ENCODE measurements at places on chromosomes 3 and 15.

DNA sequence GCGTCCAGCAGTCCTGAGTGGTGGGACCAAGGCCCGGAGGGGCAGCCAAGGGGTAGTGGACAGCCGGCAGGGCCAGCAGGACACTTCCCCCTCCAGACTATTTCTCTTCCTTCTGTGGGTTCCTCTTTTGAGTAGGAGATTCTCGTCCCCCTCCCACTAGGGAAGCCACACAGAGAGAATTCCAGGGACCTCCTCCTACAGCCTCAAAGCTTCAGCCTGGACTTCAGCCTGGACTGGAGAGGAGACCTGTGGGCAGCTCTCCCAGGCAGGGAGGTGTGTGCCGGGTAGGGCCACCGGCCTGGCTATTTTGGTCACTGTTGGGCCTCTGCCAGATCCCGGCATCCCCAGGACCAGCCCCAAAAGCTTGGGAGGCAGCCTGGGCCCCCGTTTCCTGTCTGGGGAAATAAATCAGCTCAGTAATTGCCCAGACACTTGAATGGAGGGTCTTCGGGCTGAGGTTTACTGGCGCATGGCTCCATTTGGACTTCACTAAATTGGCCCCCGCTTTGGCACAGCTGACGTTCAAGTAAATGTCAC, 1.3 kb downstream of the SLC6A6 start:
- no peak for DNase-seq

- DNase-seq, result no peak
These were observed 110.2 kb downstream of the LRTM1 start for GRCh38 chr3:54817628-54818027.

- DNase-seq, result no peak
These were observed 21.4 kb downstream of the ZBTB38 start for GRCh38 chr3:141389703-141390102.

- no peak for DNase-seq
These were observed 238.5 kb downstream of the ITPR1 start for GRCh38 chr3:4731543-4732111.

DNA sequence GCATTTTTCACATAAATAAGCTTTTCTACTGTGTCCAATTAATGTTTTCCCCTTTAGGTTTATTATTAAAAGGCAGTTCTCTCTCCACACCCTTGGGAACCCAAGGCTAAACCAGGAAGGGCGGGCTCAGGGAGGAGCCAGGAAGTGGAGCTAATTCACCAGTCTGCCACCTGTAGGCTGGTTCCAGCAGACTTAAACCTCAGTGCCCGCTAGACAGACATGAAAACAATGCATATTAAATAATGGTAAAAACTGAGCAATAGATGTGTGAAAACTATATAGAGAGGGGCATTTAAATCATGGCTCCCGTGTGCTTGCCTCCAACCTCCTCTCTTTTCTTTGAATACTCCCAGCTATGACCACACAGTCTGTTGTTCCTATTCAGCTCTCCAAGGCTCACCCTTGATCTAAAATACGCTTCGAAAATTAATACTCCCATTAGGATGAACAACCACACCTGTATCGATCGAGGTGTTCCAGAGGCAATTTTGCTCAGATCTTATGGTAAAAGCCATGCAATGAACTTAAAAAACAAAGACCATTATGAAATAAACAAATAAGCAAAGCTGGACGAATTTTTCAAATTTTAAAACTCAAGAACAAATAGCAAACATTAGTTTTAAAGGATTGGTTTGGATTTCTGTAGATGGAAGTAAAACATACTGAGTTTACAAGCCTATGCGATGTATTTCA, 253.3 kb downstream of the TJP1 start:
- DNase-seq, result no peak

GRCh38 chr3:129058441-129059200, 2.0 kb upstream of the GP9 start:
- no peak for DNase-seq

DNA sequence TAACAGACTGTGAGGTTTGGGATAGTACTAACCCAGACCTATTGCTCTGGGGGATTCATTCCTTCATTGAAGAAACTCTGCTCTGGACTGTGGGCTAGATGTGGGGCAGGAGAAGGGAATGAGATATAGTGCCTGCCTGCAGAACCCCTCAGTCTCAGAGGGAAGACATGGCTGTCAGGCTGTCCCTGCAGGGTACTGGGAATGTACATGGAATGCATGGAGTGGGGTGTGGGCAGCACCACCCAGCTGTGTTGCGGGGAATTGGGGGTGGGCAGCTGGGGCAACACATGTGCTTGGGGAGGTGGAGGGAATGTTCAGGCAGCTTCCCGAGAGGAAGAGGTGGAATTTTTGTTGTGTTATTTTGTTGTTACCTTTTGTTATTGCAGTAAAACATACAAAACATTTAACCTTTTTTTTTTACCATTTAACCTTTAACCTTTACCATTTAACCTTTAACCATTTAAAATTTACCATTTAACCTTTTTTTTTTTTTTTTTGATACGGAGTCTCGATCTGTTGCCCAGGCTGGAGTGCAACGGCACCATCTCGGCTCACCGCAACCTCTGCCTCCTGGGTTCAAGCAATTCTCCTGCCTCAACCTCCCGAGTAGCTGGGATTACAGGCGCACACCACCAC, 7.3 kb downstream of the PAQR5 start:
- no peak for DNase-seq

- DNase-seq, result no peak
These were observed 695.4 kb downstream of the FHIT start for GRCh38 chr3:60555686-60556354.

DNA sequence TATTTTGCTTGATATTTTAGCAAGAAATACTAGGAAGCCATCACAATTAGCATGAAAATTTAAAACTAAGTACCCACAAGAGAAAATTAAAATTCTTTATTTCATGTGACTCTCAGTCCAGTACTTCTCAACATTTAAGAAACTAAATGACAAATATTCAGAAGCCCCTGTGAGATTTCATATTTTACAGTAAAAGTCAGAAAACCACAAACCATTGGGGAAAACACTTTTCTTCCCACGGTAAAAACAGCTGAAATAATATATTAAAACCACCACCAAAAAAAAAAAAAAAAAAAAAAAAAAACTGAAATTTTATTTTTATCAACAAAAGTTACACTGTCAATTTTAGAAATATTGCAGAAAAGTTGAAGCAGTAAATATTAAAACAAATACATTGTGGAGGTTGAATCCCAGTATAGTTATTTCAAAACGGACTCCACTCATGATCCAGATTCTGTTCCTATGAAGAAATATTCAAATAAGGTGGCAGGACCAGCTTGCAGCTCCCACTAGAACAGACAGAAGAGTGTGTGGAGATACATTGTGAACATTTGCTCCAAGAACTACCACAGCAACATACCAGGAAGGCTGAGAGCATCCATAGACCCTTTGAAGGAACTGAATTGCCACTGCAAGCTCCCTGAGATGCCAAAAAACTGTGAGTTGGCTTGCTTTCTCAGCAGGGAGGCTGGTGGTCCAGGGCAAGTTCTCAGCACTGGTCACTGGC, 308.2 kb downstream of the CTNNB1 start:
- no peak for DNase-seq

GRCh38 chr3:98737301-98737700, 25.8 kb upstream of the ST3GAL6 start:
- DNase-seq, result no peak

DNA sequence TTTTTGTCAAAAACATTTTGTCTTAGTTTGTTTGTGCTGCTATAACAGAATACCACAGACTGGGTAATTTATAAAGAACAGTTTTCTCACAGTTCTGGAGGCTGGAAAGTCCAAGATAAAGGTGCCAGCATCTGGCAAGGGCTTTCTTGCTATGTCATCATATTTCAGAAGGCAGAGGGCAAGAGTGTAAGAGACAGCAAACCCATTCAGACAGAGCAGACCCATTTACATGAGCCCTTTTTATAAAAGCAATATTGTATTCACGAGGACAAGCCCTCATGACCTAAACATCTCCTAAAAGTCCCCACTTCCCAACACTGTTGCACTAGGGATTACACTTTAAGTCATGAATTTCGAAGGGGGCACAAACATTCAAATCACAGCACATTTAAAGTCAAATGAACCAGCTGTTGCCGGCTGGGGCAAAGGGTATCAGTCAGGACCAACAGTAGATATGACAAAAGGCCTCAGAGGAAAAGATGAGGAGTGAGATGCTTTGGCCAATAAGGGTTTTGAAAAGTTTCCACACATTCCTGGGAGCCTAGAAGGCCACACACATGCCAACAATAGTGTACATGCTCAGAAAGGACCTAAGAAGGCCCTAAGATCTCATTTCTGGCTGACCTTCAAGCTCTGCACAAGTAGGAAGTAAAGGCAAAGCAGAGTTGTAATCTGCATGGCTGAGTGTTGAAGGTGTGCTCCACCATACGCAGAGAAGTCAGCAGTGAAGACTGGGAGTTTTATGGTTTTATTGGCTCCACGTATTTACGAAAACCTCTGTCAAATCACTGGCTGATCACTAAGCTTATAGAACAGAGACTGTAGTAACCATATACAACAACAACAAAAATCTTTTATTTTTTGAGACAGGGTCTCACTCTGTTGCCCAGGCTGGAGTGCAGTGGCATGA, 37.9 kb downstream of the UQCC5 start:
- DNase-seq, result no peak

DNA sequence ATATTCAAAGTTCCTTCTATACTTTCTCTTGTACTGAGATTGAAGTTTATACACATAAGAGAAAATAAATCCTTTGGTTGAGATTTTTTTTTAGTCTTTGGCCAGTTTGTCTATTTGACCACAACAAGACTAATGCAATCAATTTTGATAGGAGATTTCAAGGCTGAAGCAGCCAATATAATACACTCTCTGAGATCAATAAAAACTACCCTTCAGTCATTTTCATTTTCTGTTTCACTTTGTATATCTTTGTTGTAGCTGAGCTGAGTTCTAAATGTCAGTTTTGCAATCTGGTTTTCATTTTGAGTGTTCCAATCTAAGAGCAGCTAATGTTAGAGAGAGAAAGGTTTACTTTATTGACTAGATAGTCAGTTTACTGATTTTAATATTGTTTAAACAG, 623.8 kb upstream of the ROBO1 start:
- DNase-seq, result no peak

- peak; percentile 26 for DNase-seq
These were observed 68.5 kb downstream of the GPR176 start for GRCh38 chr15:39851500-39852092.

DNA sequence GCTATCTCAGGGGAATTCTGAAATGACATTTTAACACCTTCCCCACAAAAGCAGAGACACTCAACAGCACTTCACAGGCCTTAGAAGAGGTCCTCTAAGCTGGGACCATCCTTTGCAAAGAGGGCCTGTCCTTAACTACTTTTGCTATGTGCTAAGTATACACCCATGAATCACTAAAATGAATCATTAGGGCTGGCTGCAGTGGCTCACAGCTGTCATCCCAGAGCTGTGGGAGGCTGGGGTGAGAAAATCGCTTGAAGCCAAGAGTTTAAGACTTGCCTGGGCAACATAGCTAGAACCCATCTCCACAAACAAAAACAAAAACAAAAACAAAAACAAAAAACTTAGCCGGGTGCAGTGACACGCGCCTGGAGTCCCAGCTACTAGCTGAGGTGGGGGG, 53.9 kb upstream of the MELTF start:
- peak; percentile 51 for DNase-seq

DNA sequence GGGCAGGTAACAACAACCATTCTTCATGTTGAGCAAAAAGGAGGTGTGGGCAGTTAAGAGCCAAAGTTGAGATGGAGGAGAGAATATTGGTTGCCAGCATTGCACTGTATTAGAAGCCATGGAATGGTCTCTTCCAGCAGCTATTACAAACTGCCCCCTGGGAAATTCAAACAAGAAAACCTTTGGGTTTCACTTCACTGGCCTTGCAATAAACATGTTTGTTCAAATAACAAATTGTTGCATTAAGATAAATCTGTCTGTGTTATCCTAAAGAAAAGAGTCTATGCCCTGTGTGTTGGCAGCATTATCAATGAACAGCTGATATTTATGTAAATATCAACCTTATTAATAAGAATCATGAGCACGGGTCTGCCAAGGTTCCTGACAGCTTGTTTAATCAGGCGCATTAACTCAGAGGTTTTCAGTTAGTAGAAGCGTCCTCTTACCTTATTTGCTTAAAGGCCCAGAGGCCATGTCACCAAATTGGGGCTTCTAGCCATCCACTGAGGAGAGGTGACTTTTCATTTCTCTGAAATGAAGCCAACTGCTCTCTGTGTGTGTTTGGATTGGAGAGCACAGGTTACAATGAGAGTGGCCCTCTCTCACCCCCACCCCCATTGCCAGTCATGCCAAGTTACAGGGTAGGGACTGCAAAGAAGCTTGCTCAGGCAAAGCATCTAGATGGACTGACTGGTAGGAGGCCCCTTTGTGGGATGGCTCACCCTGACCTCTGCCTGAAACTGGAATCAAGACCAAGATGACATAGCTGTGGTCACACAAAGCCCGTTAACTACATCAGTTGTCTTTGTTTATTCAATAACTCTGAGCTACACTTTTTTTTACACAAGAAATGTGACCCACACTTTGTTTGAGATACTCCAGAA, 10.5 kb downstream of the FILIP1L start:
- DNase-seq, result no peak

- DNase-seq, result no peak
These were observed 222.5 kb downstream of the SNRPN start for GRCh38 chr15:25176991-25177954.

- no peak for DNase-seq
These were observed 15.2 kb upstream of the KLHL40 start for GRCh38 chr3:42670051-42670576.
